ENCODE measurements at places on chromosomes 2 and 18.

- no peak for DNase-seq
Measured at GRCh38 chr18:79199691-79200374, 130.6 kb downstream of the ATP9B start.

DNA sequence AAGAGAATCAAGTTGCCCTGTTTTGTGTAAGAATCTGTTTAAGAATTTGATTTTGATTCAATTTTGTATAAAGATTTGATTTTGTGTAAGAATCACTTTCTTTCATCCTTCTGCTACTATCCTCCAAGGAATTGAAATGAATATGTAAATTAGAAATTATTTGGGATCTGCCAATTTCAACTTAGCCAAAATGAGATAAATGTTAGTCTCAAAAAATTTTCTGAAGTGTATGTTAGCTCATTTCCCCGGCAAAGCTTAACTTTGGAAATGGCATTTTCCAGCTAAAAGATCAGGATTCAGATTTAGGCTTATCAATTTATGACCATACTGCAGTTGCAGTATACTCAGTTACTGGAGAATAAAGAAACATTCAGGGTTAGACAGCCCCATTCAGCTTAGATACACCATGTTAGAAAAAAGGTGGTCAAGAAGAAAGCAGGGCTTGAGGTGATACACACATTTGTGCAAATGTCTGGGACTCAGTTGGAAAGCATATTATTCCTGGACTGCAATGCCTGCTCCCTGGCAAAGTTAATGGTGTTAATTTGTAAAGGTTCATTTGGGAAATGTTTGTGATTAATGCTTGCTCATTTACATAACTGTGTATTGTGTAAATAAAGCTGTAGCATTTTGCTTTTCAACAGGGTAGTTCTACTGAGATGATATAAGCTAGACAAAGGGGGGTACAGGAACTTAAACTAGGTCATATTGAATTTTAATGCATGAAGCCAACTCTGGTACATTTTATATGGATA lies 247.8 kb upstream of the SESTD1 start:
- DNase-seq, result no peak

DNA sequence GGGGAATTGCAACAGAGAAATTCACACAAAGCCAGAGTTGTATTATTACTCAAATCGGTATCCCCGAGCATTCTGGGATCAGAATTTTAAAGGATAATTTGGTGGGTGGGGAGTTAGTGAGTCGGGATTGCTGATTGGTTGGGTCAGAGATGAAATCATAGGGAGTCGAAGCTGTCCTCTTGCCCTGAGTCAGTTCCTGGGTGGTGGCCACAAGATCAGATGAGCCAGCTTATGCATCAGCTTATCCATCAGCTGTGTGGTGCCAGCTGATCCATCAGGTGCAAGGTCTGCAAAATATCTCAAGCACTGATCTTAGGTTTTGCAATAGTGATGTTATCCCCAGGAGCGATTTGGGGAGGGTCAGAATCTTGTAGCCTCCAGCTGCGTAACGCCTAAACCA lies 34.3 kb upstream of the ITM2C start:
- DNase-seq, result no peak

DNA sequence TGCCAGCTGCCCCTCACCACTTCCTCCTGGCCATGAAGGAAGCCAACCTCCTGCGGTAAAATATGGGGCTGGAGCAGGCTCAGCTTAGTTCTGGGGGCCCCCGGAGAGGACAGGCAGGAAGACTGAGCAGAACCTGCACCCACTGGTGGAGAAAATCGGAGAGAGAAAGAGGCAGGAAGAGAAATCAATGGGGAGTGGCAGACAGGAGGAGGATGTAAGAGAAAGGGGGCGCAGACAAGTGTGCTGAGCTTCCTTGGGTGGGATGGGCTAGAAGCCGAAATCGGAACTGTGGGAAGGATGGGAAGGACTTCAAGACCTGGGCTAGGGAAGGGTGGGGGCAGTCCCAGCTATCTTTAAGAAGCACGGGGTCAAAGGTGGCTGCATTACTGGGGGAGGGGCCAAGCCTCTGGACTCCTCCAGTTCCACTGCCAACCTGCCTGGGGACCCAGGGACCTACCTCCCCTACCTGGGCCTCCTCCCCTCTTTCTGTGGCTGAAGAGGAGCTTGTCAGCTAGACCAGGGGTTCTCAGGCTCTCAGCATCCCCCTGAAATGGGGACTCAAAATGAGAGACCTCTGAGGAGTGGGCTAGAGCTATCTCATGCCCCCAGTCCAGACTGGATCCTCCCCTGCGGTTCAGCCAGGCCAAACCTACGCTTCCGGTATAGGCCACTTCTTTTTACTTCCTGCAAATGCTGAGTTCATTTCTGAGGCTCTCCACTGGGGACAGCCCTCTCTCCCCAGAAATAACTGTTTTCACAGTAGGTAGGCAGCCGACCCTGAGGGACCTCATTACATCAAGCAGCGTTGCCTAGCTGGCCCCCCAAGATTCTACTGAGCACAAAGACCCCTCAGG lies 33.6 kb upstream of the B3GNT7 start:
- DNase-seq, result no peak

GRCh38 chr2:26528836-26529235 lies 50.9 kb upstream of the OTOF start:
- no peak for DNase-seq

- peak; percentile 84 for DNase-seq
Measured at GRCh38 chr18:63604791-63605567, 17.8 kb downstream of the SERPINB13 start.

- DNase-seq, result no peak
Measured at GRCh38 chr2:44778221-44778654, 163.3 kb upstream of the SIX3 start.

GRCh38 chr2:233846387-233847247 lies 7.7 kb downstream of the HJURP start:
- DNase-seq, result no peak

DNA sequence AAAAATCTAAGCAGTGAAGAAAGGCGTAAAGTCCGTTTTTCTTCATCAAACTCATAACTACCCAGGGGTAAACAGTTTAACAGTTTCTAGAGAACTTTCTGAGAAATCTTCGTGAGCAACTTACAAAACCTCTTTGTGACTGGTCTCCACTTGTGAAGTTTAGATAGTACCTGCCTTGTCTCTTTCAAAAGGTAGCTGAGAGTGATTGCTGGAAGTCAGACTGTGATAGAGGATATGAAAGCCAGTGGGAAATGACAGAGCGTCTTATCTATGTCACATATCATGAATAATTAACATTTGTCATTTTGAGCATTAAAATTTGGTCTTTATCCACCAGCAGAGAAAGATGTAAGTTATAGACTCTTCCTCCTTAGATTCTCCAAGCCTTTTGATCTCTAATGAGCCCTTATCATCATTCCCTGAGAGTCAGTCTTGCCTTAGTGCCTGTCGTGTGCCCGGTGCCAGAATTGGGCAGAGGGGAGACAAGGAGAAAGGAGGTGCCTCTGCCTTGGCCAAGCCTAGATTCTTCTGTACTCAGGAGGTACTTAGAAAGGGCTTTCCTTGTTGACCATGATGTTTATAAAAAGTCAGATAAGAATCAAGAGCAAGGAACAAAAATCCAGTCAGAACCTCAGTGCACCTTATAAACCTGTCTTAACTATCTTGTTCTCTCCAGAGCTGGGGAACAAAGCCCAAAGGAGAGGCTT lies 205.1 kb upstream of the EPAS1 start:
- no peak for DNase-seq

DNA sequence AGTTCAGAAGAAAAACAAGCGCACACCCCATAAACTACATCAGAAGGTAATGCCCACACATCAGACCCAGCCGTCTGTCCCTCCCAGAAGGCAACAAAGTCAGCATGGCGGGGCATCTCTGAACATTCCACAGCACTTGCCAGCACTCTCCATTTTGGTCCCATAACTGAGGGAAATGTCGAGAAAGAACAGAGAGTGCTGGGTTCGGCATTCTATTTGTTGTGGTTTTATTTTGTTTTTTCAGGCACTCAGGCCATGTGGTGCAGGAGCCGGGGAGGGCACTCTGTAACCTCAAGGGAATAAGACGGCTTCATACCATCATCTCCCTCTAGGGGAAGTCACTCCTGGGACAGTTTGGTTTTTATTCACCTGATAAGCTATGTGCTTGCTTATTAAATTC lies 156.0 kb downstream of the SEPTIN10 start:
- DNase-seq, result no peak

- DNase-seq, result no peak
Measured at GRCh38 chr2:216287251-216287650, 85.0 kb downstream of the MARCHF4 start.

- DNase-seq, result no peak
Measured at GRCh38 chr2:186835628-186836027, 13.3 kb downstream of the ZSWIM2 start.

DNA sequence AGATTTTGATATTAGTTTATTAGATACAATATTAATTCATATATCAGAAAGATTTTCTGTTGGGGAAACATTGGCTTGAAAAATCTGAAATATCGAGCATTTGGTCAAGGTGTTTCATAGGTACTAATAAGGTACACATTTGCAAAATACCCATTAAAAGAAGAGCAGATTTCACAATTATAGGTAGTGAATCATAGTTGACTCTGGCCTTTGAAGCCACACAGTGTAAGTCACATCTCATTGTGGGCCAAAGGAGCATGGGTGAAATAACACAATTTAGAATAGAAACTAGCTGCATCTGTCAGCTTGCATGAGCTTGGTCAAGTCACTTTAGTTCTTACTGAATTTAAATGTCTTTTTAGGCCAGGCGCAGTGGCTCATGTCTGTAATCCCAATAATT lies 4.9 kb downstream of the KDM3A start:
- no peak for DNase-seq

GRCh38 chr2:402721-403120 lies 114.8 kb upstream of the ALKAL2 start:
- DNase-seq, result no peak

DNA sequence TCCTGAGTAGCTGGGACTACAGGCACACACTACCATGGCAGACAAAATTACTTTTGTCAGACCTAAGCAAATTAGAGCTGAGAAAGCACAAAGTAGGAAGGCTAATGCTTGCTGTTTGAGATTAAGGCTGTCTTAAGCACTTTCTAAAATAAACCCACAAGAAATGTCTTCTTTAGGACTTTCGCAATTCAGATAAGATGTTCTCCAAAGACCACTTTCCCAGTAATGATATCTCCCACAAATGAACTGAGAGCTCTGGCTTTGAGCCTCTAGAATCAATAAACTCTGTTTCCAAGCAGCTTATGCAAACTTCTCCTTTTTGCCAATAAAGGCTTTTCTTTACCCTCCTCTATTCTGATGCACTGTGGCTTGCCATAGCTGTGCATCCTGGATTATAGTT lies 32.0 kb upstream of the GALNT1 start:
- no peak for DNase-seq

GRCh38 chr18:55064760-55065159 lies 105.5 kb upstream of the CCDC68 start:
- DNase-seq, result no peak

GRCh38 chr2:164777847-164778461 lies 63.7 kb downstream of the COBLL1 start:
- no peak for DNase-seq

GRCh38 chr2:174970092-174970491 lies 35.1 kb downstream of the CHN1 start:
- no peak for DNase-seq

DNA sequence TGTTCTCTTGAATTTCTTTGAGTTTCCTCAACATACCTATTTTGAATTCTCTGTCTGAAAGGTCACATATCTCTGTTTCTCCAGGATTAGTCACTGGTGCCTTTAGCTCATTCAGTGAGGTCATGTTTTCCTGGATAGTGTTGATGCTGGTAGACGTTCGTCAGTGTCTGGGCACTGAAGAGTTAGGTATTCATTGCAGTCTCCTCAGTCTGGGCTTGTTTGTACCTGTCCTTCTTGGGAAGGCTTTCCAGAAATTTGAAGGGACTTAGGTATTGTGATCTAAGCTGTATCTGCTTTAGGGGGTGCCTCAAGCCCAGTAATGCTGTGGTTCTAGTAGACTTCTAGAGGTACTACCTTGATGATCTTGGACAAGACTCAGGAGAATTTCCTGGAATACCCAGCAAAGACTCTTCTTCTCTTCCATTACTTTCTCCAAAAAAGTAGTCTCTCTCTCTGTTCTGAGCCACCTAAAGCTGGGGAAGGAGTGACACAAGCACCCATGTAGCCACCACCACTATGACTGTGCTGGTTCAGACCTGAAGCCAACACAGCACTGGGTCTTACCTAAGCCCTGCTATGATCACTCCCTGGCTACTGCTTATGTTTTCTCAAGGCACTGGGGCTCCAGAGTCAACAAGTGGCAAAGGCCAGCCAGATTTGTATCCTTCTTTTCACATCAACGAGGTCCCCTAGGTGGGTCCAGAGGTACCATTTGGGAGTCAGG lies 852.0 kb downstream of the BCL11A start:
- no peak for DNase-seq

GRCh38 chr2:234272069-234272850 lies 221.8 kb downstream of the SPP2 start:
- no peak for DNase-seq

DNA sequence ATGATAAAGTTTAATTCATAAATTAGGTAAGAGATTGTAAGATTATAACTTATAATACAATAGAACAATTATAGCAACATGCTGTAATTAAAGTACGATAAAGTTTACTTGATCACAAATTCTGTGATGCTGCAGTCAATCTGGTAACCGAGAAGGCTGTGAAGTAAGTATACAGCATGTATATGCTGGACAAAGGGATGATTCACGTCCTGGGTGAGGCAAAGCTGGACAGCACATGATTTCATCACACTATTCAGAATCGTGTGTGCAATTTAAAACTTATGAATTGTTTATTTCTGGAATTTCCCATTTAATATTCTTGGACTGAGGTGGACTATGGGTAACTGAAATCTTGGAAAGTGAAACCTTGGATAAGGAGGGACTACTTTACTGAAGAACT lies 522.2 kb upstream of the CNTNAP5 start:
- no peak for DNase-seq

Data from NCI-H2029 (cell line).